ENCODE measurements at places on chromosomes 1 and 21.

DNA sequence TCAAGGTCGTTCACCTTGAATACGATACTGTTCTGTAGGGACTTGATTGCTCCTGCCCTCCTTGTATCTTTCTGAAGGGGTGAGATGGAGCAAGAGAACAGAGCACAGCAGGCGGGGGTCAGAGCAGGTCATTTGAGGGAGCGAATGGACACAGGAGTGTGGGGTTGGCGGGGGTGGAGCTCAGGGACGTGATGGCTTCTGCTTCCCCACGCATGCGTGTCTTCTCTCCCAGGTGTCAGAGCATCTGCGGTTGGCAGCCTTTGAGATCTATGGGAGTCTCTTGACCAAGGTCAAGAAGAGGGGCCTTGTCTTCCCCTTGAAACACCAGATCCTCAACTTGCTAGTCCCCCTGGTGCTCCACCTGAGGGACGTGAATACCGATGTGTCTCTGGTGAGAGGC is 63.9 kb downstream of the INAVA start:
- no peak for DNase-seq

GRCh38 chr21:42495765-42496119 is 282 bp downstream of the RSPH1 start:
- no peak for DNase-seq

GRCh38 chr21:37006486-37007291 is at the start of gene RIPPLY3:
Gene RIPPLY3 (plus strand): TSS chr21:37006702. CDS start chr21:37006773, 71 bp downstream.
- no peak for DNase-seq

GRCh38 chr1:243848165-243848857 is 1.7 kb downstream of the AKT3 start:
- no peak for DNase-seq

- DNase-seq = no peak
Measured at GRCh38 chr21:33769057-33769456, 126.8 kb downstream of the ITSN1 start.

DNA sequence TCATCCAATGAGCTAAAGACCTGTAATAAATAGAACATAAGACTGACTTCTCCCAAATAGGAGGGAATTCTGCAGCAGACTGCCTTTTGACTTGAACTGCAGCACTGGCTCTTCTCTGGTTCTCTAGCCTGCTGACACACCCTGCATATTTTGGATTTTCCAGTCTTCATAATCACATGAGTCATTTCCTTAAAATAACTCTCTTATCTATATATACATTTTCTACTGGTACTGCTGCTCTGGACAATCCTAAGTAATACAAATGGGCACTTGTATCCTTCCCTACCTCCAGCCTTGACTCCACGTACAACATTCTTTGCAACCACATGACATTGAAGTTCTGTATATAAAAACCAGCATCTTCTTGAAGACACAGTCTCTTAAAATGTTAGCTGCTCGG is 429.4 kb upstream of the TMPRSS15 start:
- DNase-seq = no peak

DNA sequence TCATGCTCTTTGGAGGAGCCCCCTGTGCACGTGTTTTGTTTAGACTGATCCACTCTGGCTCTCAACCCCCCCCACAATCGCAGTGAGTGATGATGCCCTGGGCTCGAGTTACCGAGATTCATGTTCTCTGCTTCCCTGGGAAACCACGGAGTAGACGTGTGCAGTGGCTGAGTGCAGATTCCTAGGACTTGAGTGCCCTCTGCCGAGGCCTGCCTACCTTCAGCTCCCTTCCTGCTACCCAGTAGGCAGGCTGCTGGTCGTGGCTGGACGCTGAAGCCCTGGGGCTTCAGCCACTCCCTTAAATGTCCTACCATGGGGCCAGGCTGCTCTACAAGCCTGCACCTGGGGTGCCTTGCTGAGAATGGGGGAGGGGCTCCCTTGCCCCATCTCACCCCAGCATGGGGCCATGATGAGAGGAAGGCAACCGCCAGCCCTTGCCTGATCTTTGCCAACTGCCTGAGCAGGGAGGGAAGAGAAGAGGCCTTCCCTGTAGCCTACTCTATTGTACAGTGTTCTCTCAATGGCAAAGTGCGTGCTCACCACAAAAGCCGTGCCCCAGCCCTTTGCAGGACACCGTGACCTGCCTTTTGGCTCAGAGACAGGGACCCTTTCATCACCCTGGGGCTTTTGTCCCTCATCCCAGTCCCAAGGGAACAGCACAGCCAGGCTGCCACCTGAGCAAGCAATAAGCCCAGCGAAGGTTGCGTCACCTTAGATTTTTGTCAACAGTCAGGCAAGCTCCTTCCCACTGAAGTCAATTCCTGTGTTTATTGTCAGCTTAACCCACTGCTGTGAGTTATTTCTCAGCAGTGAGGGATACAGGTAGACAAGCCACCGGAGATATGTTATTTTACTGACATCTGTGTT is 4.1 kb upstream of the GRIK3 start:
- no peak for DNase-seq

- no peak for DNase-seq
Measured at GRCh38 chr1:154485106-154485505, 16.9 kb upstream of the TDRD10 start.

- DNase-seq = no peak
Measured at GRCh38 chr1:96482616-96483015, 239.0 kb upstream of the PTBP2 start.

GRCh38 chr1:172180501-172181285 is 239.8 kb upstream of the C1orf105 start:
- DNase-seq = no peak

GRCh38 chr1:220420726-220421125 is 107.2 kb upstream of the MARK1 start:
- DNase-seq = no peak

DNA sequence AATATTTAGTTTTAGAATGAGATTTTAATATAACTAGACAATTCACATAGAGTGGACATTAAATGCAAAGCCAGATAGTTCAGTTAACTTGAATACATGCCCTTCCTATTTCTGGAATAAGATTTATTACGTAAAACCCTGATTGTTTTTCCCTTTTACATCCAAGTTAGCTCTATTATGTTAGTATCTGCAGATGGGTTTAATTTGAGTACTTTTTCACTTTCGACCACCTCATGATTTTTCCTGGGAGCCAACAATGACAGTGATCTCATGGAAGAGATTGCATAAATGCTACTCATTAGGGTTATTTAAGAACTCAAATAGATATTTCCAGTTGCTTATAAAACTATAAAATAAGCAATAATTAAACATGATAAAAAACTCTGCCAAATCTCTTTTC is 199.4 kb upstream of the PTGFR start:
- DNase-seq = no peak

DNA sequence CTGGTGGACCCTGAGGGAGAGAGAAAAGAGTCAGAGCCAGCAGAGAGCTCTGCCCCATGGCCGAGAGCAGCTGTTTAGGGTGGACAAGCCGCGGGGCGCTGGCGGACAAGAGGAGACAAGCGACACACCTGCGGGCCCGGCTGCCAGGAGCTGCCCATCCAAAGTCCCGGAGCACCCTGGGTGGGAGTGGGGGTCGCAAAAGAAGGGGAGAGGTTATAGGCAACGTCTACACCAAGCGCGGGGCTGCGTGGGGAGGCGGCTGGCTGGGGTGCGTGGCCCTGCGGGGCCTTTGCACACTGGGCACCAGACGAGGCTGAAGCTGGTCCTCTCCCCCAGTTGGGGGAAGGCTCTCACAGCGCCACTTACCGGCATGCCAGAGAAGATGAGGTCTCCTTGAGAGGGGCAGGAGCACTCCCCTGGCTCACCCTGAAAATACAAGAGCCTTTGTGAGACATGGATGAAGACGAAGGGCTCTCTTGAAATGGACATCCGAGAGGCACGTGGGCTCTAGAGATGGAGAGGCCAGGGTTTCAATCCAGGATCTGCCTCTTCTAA is 24.1 kb downstream of the COL16A1 start:
- DNase-seq = no peak

- DNase-seq = no peak
Measured at GRCh38 chr1:165734906-165735305, 33.8 kb downstream of the TMCO1 start.

DNA sequence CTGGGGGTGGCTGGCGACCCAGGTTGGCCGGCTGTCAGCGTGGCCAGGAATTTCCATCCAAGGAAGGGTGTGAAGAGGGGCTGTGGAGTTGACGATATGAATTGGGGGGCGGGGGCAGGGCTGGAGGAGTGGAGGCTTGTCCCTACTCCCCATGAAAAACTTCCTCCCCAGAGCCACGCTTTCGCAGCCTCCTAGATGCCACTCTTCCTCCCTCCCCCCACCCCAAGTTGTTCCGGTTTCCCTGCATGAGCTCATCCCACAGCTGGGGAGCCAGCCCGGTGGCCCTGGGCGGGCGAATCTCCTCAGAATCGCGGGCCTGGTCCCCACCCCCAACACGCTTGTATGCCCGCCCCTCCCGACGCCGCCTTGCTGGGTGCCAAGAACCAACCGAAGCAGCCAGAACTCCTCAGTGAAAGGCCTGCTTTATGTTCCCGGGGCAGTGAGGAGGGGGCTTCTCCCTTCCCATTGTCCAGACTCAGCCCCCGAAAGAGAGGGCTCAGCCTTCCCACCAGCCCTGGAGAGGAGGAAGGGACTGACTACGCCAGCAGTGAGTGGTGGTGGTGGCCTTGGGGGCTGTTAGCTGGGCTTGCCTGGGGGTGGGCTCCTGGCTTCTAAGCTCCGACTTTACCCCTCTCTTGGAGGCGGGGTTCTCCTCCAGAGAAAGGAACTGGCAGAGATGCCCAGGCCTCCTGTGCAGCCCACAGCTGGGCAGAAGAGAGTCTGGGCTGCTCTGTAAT is 1.8 kb upstream of the CSMD2 start:
- DNase-seq = no peak

DNA sequence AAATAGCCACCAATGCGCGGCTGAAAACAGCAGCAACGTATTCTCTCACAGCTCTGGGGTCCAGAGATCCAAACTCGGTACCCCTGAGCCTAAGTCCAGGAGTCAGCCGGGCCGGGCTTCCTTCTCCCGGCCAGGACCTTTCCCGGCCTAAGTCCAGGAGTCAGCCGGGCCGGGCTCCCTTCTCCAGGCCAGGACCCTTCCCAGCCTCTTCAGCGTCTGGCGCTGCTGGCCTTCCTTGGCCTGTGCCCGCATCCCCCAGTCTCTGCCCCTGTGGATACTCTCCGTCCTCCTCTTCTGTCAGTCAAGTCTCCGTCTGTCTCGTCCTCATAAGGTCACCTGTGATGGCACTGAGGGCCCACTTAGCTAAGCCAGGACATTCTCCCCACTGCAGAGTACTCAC is 32.2 kb downstream of the KCNAB2 start:
- no peak for DNase-seq

GRCh38 chr1:244080343-244080929 is 29.4 kb downstream of the ZBTB18 start:
- DNase-seq = peak; percentile 62

- DNase-seq = no peak
Measured at GRCh38 chr1:212190169-212190568, 95.0 kb upstream of the PPP2R5A start.

- no peak for DNase-seq
Measured at GRCh38 chr1:65554829-65555228, 134.4 kb downstream of the LEPR start.

DNA sequence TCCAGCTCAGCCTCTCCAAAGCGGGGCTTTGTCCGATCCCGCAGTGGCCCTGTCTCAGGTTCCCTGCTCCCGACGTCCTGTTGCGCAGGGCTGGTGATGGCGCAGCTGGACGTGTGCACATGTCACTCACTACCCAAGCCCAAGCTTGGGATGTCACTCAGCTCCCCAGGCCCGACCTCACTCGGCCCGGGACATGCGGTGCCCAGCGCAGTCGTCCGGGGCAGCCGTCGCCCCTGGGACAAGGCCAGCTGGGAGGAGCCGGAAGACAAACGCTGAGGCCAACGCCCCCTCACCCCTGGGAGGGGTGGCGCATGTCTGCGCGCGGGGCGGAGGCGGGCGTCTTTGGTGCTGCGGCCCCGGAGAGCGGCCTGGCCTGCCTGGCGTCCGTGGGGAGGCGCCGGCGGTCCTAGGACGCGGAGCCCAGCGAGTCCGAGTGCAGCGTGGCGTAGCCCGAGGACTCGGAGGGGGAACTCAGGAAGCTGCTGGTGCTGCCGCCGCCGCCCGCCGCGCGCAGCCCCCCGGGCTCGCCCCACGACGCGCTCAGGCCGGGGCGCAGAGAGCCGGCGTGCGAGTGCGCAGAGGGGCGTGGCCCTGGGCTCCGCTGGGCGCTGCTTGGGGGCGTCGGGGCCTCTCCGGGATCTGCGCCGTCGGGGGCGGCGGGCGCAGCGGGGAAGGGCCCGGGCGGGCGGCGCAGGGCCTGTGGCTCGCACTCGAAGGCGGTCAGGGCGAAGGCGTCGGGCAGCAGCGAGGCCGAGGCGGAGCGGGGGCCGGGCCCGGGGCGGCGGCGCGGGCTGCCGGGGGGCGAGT is 5.2 kb downstream of the HES3 start:
- DNase-seq = no peak

DNA sequence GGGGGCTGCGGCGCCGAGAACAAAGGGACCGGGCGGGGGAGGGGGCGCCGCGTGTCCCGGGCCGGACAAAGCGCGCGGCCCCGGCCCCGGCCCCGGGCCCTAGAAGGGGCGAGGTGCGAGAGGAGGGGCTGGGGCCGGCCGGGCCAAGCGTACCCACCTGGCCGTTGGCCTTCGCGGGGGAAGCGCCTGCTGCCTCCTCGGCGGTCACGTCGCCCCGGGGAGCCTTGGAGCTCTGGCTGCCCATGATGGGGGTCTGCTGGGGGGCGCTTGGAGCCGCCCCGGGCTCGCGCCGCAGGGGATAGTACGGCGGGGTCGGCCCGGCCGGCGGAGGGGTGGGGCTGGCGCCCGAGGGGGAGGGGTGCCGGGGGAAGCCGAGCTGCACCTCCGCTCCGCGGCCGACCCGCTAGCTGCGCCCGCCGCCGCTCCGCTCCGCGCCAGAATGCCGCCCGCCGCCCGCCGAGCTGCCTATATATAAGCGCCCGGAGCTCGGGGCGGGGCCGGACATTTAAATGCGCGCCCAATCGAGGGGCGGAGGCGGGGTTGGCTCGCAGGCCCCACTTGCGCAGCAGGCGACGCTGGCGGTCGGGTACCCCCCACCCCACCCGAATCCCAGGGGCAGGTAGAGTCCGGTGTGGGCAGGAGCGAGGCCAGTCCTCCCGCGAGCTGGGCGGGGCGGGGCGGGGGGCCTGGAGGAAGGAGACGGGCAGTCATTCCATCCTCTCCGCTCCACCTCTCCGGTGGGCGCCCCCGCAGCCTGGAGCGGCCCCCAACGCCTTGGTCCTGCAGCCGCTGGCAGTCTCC is at the start of gene MARCKSL1:
MARCKSL1 (minus strand) TSS at position 444 of the 801 bp plus-strand sequence; CDS start at position 244, 200 bp downstream.
- no peak for DNase-seq

DNA sequence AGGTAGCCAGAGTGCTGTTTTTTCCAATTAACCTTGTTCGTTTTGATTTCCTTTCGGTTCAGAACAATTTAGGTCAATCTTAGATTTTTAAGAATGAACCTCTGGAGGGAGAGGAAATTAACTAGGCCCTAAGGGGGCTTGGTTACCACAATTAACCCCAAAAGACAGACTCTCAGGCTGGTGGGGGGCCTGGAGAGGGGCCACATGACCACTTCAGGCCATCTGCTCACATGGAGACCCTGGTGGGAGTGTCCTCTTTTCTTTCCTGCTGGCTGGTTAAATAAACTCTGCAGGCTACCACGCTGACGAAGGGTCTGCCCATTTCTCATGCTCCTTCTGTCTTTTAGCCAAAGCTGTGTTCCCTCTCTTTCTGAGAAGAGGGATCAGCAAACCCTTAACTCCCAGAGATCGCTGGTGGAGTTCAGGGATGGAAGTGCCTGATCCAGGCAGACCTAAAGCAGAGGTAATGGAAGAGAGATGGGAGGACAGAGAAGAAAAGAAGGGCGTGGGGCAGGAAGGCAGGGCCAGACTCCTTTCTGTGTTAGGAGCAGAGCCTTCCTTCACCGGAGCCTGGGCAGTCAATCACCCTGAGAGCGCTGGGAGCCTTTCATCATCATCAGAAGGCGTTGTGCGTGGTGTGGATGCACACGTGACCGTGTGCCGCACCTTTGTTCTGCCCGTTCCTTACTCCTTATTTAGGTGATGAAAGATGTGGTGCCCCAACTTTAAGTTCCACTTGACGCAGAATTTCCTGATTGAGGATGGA is 58.5 kb downstream of the KIF26B start:
- DNase-seq = no peak
